Activated gamma-delta T cell treated with Interleukin-2 at 50 U/mL for 16 hours (primary cell): ENCODE measurements at places on chromosomes 5 and 9.

GRCh38 chr5:56026863-56027300, 32.1 kb upstream of the IL6ST start:
- no peak for DNase-seq

- no peak for DNase-seq
Observed at GRCh38 chr5:8048920-8049319, 180.0 kb downstream of the MTRR start.

DNA sequence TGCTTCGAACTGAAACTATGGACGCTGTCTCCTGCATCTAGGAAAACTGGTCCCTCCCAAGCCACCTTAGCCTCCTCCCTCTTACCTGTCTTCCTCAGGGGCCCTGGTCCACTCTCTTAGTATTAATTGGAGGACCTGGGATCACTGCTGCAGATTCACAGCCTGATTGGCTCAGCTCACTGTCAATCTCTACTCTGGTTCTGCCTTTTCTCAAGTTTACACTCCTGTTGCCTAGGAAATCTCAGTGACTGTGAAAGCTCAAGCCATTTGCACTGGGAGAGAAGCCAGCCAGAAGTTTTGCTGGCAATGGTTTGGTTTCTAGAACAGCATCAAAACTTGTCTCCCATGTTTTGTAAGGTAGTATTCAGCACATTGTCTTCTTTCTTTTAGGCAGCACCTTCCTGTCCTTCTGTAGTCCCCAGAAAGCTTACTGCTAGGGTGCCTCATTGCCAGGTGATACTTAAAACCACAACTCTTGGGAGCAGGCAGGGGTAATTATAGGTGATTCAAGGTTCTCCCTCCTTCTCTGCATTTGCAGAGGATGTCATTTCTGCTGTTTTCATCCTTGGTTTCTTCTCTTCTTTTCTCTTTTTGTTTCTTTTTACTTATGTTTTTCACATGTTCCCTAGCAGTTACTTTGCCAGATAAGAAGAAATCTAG, at the start of gene CAPSL:
Gene CAPSL (minus strand): TSS at position 55 of the 660 bp plus-strand sequence. CDS start 17,502 bp downstream, outside the sequence.
- DNase-seq = no peak

DNA sequence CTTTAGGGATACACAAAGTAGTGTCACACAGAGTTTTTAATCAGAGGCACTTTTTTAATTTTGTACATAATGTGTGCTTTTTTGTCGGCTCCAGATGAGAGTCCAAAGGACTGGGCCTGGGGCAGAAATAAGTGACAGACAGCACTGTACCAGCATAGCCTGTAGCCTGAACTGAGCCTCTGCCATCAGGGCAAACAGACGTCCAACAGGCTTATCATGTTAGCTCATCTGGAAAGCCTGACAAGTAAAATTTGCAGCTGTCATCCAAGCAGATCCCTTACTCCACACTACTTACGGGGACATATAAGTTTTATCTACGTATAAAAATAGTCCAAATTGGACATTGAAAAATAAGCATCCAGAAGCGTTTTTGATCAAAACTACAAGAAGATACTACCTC, 233.1 kb upstream of the GAS1 start:
- no peak for DNase-seq

DNA sequence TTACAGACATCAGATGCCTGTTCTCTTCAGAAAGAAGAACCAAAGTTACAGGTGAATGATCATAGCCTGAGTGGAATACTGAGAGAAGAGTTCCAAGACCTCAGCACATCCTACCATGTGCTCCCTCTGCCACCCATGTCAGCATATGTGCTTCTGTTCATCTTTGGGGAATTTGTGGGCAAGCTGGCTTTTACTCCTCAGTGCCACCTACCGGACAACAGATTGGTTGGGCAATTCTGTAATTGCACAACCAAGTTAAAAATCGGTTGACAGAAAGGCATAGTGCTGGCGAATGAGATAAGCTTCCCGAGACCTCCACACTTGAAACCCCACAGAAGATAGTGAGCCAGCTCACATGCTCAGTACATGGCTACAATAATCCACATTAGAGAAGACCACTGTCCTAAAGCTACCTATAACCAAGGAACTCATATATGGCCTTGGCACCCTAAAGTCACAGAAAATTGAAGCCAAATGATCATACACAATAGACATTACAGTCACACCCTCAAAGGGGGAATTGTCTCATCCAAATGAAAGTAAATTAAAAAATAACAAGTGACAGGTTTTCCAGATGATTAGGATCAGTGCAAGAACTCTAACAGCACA, 1238.0 kb upstream of the NUDT12 start:
- no peak for DNase-seq

GRCh38 chr5:76896196-76896595, 46.4 kb downstream of the S100Z start:
- no peak for DNase-seq

GRCh38 chr5:95057615-95058014, 227.3 kb downstream of the MCTP1 start:
- no peak for DNase-seq

GRCh38 chr5:145984072-145984471, 47.7 kb downstream of the SH3RF2 start:
- DNase-seq = no peak

- DNase-seq = no peak
Observed at GRCh38 chr9:127149010-127149409, 26.6 kb upstream of the ANGPTL2 start.

GRCh38 chr5:77087484-77088261, 588 bp upstream of the ZBED3 start:
- DNase-seq = no peak

DNA sequence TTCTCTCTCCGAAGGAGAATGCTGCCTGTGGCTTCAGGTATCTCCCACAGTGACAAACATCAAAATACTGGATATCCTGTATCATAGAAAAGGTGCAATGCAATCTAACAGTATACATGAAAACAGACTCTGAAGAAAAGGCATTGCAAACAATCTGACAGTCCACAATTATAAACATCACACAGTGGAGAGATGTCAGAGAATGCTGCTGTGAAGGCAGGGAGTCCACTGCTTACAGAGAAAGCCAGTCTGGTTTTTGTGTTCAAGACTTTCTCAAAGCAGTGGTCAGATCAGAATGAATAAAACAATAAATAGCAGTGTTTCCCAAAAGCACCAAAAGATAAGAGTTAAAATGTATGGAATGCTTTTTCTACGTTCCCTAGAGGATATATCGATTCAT, 28.7 kb downstream of the TTC23L start:
- no peak for DNase-seq

GRCh38 chr9:24298912-24299311, 246.8 kb downstream of the IZUMO3 start:
- DNase-seq = no peak

DNA sequence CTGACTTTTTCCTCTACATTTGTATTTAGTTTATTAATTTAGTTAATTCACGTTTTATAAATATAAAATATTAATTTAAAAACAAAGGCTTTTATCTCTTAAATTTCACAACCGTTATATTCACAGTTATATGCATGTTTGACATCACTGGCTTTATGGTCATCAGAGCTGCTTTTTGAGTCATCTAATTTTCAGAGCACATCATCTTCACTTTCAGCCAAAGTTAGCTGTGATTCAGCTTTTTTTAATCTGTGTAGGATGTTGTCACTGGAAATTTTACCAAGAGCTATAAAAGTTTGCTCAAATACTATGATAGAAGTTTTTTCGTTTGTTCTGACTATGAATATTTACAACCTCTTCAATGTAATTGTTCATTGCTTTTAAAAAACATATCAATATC, 12.4 kb downstream of the CDC37L1 start:
- DNase-seq = no peak

DNA sequence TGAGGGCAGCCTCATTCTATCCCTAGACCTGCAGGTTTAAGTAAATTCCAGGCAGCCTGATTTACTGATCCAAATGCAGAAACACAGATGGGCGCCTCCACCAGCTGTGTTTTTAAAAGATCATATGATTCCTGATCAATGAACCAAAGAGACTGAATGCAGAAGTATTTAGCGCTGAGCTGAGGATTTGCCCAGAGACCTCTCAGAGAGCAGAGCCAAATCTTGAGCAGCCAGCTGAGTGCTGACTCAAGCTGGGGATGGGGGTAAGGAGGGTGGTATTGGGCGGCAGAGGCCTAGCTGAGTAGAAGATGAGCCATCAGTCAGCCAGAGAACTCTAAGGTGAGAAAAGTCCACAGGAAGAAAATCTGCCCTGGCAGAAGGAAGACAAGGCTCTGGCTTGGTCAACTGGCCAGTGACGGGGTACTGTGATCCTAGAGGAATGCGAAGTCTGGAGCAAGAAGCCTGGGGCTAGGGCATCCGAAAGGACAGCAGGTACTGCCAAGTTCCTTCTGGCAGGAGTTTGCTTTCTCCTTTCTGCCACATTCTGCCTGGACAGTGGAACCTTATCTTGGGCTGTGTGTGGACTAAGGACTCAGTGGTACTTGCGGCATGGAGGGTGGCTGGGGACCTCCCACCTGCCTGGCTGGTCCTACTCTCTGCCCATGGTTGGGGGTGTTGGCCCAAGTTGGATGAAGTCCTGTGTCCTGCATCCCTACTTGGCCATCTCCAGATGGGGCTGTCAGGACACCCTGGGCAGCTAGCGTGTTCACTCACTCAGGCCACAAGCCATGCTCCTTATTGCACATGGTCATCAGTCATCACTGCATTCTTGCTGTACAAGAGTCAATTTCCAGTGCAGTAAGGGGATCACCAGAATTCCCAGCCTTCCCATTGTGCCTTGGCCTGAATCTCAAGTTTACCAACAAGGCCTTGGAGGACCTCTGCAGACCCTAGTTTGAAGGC, 34.5 kb upstream of the CDKN2AIPNL start:
- DNase-seq = no peak

DNA sequence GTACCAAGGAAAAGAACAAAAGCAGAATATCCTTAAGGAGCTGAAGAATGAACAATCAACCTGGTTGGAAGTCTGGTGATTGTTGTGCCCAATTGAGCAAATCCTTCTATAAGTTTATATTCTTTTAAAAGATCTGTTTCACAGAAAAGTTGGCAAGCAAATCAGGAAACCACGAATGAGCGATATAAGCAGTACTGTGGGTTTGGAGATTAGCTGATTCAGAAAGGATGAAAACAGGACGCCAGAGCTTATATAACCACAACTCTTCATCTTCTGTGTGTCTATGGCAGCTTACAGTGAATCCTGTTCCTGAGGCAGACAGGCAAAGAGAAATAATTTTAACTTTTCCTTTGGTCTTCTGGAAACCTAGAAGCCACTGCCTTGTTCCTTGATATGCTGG, 61.7 kb downstream of the SLC38A9 start:
- no peak for DNase-seq

GRCh38 chr5:39520232-39520572, 95.4 kb upstream of the DAB2 start:
- DNase-seq = no peak

DNA sequence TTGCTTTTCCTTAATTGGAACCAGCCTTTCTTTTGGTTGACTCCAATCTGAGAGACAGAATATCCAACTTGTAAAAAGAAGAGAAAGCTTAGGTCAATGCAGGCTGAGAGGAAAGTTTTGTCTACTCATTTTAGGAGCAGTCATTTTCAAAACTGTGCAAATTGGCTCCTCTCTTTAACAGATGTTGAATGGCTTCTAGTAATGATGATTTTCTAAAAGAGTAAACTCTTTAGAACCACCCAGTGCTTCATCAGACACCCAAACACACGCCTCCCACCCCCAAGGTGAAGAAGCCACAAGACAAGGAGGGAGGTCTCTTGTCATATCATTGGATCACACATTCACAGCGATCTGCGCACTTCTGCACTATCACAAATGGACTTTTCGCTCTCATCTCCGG, 116.3 kb upstream of the KLF9 start:
- no peak for DNase-seq

GRCh38 chr5:84092738-84093137, 291.9 kb downstream of the EDIL3 start:
- DNase-seq = no peak

GRCh38 chr5:172530406-172530805, 76.1 kb upstream of the SH3PXD2B start:
- DNase-seq = no peak

DNA sequence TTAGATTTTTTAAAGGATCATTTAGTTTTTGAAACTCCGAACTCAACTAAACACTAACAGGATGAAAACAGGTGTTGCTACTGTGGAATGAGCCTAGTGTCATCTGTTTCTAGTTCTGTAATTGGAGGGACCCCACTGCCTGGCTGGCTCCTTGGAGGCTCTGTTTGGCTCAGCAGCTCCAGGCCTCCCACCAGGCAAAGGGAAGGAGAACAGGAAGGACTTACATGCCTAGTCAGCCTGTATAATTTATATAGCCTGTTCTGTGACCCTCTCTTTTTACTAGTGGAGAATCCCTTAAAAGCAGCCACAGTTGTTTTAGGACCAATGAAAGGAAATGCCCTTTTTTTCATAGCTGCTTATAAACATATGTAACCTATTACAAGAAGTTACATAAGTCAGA, 21.1 kb upstream of the C5orf24 start:
- DNase-seq = no peak

DNA sequence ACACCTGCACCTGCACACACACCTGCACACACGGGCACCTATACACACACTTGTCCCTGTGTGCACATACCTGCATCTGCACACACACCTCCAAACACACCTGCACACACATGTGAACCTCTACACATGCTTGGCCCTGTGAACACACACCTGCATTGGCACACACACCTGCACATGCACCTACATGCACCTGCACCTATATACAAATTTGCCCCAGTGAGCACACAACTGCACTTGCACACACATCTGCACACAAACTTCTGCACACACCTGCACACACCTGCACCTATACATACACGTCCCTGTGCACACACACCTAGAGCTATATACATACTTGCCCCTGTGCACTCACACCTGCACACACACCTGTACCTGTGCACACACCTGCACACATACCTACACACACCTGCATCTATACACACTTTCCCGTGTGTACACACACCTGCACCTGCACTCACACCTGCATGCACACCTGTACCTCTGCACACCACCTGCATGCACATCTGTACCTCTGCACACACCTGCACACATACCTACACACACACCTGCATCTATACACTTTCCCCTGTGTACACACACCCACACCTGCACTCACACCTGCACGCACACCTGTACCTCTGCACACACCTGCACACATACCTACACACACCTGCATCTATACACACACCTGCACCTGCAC, 21.5 kb upstream of the LPCAT1 start:
- no peak for DNase-seq

DNA sequence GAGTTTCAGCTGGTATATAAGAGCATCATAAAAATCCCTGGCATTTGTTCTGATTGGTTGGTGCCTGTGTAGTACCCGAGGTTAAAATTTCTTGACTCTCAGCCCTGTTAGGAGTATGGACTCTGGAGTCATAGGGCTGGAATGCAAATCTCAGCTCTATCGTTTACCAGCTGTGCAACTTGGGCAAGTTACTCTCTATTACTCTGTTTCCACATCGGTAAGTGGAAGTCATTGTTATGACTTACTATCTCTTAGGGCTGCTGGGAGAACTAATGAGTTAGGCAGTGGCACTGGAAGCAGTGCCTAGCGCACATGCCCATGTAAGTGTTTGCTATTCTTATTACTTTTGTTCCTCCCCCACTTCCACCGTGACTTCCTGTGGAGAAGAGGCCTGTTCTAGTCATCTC, 141.6 kb downstream of the BOD1 start:
- DNase-seq = no peak

DNA sequence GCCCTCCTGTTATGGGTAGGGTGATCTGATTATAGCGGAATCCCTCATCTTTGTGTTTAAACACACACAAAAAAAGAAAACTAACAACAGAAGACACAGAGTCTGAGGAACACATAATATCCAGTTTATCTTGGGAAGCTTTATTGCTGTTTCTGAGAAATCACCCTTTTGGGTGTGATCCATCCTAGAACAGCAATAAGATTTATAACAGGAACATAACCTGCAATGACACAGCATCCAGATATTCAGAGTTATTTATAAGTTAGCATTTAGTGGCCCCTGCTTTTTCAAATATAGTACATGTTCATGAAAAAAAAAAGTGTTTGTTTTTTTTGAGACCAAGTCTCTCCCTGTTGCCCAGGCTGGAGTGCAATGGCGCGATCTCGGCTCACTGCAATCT, 79.9 kb downstream of the RFK start:
- no peak for DNase-seq
